Gastrocnemius medialis (tissue), 4 donors: ENCODE measurements at places on chromosomes 3 and 15. TPM values are rescaled to one million over a fixed set of nuclear protein-coding genes. Genes with fewer than 3 reads are reported as not detected.

The ACKR4 gene
- not detected for total RNA-seq

The VWA5B2 gene
- not detected for total RNA-seq

The CHST2 gene
- total RNA-seq: 1.6 TPM

DNA sequence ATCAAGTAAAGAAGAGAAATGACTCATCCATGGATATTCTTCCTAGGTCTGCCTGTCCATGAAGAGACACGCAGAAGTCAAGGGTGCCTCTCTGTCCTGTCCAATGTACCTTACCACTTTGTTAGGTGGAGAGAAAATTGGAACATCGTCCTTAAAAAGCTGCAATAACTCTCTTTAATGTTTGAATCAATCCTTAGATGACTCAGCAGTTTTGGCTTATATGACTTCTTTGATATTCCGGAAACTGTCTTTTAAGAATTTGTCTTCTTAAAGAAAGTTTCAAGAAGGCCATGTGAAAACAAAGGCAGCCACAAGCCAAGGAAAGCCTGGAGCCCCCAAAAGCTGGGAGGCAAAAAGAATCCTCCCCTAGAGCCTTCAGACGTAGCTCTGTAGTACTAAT is 49.2 kb downstream of the MRPL3 start:
- no peaks in the 10 kb centered on the region for H3K27me3 ChIP-seq
- H3K4me1 ChIP-seq: peaks cover 17% of the 10 kb centered on the region
- no peaks in the 10 kb centered on the region for H3K36me3 ChIP-seq
- H3K4me3 ChIP-seq: no peak overlapping the region
- no peak for DNase-seq

DNA sequence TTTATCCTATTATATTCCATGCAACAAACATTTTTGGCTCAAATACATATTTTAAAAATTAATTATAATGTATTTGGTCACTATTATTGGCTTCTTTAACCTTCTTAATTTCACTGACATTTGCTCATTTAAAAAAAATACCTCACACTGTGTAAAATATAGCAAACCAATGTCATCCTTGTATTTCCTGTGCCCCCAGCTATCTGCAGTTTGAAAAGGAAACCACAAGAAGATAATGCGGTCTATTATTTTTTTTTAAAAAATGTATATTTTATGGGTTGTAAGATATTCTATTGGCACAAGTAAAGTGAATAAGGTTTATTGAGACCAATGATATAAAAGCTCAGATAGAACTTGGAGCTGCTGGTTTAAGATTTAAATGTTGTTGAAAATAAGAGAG is 904.2 kb downstream of the SI start:
- no peaks in the 10 kb centered on the region for H3K4me1 ChIP-seq
- DNase-seq: no peak
- no peak overlapping the region for H3K27ac ChIP-seq
- no peak overlapping the region for H3K4me3 ChIP-seq
- no peaks in the 10 kb centered on the region for H3K27me3 ChIP-seq

- DNase-seq: no peak
- no peaks in the 10 kb centered on the region for H3K36me3 ChIP-seq
- H3K27me3 ChIP-seq: peaks cover 35% of the 10 kb centered on the region
- no peak overlapping the region for H3K4me3 ChIP-seq
- H3K4me1 ChIP-seq: no peaks in the 10 kb centered on the region
- H3K27ac ChIP-seq: no peak overlapping the region
These were observed 102.4 kb downstream of the RAB11A start for GRCh38 chr15:65971741-65971995.

GRCh38 chr3:126450744-126451143 is 24.9 kb downstream of the ZXDC start:
- H3K27me3 ChIP-seq: no peaks in the 10 kb centered on the region
- H3K27ac ChIP-seq: no peak overlapping the region
- no peaks in the 10 kb centered on the region for H3K36me3 ChIP-seq
- DNase-seq: no peak
- H3K4me1 ChIP-seq: peaks cover 31% of the 10 kb centered on the region

- H3K36me3 ChIP-seq: no peaks in the 10 kb centered on the region
- H3K27ac ChIP-seq: no peak overlapping the region
- no peak overlapping the region for H3K4me3 ChIP-seq
- DNase-seq: no peak
These were observed 625 bp downstream of the COL6A6 start for GRCh38 chr3:130517602-130518001.

DNA sequence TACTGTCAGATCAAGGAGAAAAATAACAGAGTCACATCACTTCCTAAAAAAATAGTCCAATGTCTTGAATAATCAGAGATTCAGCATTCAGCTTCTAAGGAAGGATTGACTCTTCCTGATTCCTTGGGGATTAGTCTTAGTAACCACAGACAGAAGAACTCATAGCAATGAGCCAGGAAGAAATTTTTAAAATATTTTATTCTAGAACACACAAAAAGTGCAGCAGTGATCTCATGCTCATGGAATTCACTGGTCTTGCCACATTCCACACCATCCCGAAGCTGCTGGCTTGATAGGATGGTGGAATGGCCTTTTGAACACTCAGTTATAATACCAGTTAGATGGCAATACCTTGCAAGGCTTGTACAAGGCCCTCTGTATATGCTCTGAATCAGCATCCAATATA is 43.0 kb upstream of the ABI3BP start:
- H3K4me3 ChIP-seq: no peak overlapping the region
- no peaks in the 10 kb centered on the region for H3K27me3 ChIP-seq
- H3K4me1 ChIP-seq: no peaks in the 10 kb centered on the region

- no peak overlapping the region for H3K27ac ChIP-seq
These were observed 10.3 kb downstream of the CX3CR1 start for GRCh38 chr3:39269528-39269927.

- DNase-seq: no peak
- H3K4me1 ChIP-seq: no peaks in the 10 kb centered on the region
- peaks cover 3% of the 10 kb centered on the region for H3K27me3 ChIP-seq
- H3K4me3 ChIP-seq: no peak overlapping the region
These were observed 108.9 kb downstream of the FBLN2 start for GRCh38 chr3:13657660-13658435.

DNA sequence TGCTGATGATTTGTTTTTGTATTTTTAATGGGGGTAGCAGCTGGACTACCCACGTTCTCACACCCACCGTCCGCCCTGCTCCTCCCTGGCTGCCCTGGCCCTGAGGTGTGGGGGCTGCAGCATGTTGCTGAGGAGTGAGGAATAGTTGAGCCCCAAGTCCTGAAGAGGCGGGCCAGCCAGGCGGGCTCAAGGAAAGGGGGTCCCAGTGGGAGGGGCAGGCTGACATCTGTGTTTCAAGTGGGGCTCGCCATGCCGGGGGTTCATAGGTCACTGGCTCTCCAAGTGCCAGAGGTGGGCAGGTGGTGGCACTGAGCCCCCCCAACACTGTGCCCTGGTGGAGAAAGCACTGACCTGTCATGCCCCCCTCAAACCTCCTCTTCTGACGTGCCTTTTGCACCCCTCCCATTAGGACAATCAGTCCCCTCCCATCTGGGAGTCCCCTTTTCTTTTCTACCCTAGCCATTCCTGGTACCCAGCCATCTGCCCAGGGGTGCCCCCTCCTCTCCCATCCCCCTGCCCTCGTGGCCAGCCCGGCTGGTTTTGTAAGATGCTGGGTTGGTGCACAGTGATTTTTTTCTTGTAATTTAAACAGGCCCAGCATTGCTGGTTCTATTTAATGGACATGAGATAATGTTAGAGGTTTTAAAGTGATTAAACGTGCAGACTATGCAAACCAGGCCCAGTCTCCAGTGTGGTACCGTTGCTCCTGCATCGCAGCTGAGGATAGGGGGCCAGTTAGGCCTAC is 1.4 kb upstream of the FES start:
- no peak overlapping the region for H3K4me3 ChIP-seq
- H3K4me1 ChIP-seq: peaks cover 7% of the 10 kb centered on the region
- H3K36me3 ChIP-seq: no peaks in the 10 kb centered on the region
- no peaks in the 10 kb centered on the region for H3K27me3 ChIP-seq
- no peak for DNase-seq

- peaks cover 4% of the 10 kb centered on the region for H3K4me1 ChIP-seq
- H3K36me3 ChIP-seq: no peaks in the 10 kb centered on the region
- H3K27me3 ChIP-seq: no peaks in the 10 kb centered on the region
- H3K27ac ChIP-seq: no peak overlapping the region
- no peak for DNase-seq
These were observed 353.4 kb downstream of the RORA start for GRCh38 chr15:60875681-60876080.

DNA sequence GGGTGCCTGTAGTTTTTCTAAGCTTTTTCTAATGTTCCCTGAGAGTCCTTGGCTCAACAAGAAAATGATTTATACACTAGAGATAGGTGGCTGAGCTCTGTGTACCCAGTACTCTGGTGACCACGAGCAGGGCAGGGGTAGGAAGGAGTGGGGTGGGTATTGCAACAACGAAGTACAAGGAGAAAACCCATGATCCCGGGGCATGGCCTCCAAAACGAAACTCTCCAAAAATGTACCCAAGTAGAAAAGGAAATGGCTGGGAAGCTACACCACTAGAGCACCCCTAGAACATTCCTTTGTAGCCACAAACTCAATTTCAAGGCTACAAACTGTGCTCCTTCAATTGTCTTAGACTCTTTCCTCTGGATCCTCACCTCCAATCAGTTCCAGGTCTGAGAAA is 138.9 kb downstream of the DUT start:
- peaks cover 4% of the 10 kb centered on the region for H3K36me3 ChIP-seq
- H3K4me3 ChIP-seq: no peak overlapping the region
- peaks cover 3% of the 10 kb centered on the region for H3K4me1 ChIP-seq
- DNase-seq: no peak
- H3K27ac ChIP-seq: no peak overlapping the region

GRCh38 chr3:76203578-76203977 is 418.2 kb upstream of the ZNF717 start:
- H3K4me1 ChIP-seq: no peaks in the 10 kb centered on the region
- DNase-seq: no peak
- H3K27me3 ChIP-seq: no peaks in the 10 kb centered on the region
- no peak overlapping the region for H3K27ac ChIP-seq
- no peak overlapping the region for H3K4me3 ChIP-seq
